ENCODE measurements at places on chromosomes 2 and 18.

DNA sequence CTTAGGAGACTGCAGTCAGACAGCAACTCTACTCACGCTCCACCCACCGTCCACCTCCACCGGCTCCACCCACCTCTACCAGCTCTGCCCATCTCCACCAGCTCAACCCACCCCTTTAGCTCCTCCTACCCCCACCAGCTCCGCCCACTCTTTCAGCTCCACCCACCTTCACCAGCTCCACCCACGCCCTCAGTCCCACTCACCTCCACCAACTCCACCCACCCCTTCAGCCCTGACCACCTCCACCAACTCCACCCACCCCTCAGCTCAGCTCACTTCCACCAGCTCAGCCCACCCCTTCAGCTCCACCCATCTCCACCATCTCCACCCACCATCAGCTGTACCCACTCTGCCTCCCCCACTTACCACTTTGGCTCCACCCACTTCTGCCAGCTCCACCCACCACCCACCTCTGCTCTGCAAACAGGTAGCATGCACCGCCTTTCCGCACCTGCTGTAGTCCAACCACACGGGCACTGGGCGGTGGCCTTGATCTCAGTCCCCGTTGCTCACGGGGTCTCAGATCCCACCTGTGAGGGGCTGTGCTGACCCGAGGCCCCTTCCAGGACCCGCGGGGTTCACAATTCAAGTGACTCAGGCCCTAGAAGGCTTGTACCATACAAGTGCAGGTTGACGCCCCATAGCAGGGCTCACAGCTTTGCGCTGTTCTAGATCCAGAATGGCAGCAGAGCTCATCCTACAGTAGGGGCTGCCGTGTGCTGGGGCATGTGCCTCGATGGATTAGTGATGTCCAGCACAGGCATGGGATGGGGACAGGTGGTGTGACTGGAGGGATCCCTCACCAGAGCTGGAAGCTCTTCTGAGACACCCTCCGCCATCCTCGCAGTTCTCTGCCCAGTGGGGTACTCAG is 77.2 kb upstream of the OTOS start:
- DNase-seq, result no peak

- DNase-seq, result peak; percentile 41
Observed at GRCh38 chr18:75407468-75408437, 19.8 kb downstream of the SMIM21 start.

GRCh38 chr2:128798502-128799283 is 480.0 kb upstream of the HS6ST1 start:
- DNase-seq, result no peak

- no peak for DNase-seq
Observed at GRCh38 chr2:196431076-196431475, 208.4 kb upstream of the CCDC150 start.

GRCh38 chr2:19871836-19872235 is 29.9 kb downstream of the TTC32 start:
- DNase-seq, result no peak

DNA sequence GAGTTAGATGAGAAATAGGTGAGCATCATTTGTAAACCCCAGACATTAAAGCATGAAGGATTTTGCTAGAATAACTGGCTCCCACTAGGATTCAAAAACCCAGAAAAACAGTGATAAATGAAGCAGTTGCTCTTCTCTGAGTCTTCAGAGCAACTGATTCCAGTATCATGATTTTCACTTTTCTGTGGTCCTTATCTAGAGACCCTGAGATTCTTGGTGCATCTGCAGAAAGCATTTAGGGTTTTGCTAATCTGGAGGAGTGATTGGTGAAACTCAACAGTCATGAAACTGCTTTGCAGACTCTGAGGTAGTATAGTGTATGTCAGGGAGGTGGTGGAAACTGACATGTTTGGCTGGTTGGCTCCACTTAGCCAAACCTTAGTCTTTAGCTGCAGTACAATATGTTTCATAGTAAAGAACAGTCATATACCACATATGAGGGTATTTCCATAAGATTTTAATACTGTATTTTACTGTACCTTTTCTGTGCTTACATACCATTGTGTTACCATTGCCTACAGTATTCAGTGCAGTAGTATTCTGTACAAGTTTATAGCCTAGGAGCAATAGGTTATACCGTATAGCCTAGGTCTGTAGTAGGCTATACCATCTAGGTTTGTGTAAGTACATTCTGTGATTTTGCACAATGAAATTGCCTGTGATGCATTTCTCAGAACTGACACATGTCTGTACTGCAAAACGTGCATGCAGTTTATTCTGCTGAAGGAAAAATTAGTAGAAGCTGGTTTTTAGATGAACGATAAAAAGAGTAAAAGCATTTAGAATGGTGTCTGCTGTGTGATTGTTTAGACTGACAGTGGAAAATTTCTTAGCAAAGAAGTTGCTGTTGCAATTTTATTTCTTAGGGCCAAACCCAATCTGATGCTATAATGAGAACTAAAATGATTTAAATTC is 23.8 kb downstream of the EML4 start:
- no peak for DNase-seq

GRCh38 chr18:58787536-58788149 is 77.0 kb upstream of the ZNF532 start:
- DNase-seq, result no peak

GRCh38 chr2:64114912-64115277 is 29.3 kb downstream of the PELI1 start:
- no peak for DNase-seq

DNA sequence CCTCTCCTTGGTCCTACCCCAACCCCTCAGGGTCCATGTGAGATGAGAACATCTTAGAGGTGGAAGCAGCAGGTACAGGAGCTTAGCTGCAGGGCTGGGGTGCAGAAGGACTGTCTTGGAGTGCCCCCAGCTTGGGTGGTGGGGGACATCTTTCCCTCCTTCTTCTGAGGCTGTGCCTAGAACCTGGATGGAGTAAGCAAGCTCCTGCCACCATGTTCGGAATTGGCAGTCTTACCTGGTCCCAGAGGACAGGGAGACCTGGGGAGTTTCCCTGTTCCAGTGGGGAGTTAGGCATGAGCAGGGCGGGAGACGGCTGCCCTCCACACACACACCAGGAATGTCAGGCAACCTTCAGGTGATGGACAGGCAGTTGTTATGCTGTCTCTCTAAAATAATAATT is 131.0 kb upstream of the COPS8 start:
- no peak for DNase-seq

DNA sequence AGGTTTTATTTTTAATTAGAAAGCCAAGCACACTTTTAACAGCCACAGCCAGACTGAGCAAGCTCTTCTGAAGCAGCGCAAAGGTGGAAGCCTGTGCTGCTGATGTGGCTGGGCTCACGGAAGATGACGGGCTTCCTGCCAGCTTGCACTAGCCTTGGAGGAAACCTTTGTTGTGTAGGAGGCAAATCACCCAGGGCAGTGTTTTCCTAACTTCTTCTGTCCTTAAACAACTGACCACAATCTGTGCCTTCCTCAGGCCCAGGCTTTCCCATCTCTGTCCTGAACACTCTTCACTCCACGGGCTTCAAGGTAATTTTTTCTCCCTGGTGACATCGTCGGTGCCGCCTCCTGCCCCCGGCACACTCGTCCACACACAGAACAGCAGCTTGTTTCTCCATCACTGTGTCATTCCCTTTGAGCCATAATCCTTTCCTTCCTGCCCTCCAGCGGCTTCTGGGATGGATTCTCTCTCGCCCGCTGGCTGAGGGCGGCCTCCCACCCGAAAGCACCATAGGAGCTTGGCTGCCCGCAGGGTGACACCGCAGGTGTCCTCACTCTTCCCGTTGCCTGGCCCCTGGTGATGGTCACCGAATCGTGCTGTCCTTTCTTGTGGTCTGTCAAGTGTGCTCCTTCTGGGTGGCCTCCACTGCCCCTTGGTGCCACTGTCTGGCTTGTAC is 31.1 kb upstream of the INHBB start:
- no peak for DNase-seq

GRCh38 chr2:180570864-180571263 is 409.5 kb upstream of the UBE2E3 start:
- no peak for DNase-seq
